WTC11 (cell line): ENCODE measurements at places on chromosomes 6 and 20. TPM values are rescaled to one million over a fixed set of nuclear protein-coding genes. Genes with fewer than 3 reads are reported as not detected.

DNA sequence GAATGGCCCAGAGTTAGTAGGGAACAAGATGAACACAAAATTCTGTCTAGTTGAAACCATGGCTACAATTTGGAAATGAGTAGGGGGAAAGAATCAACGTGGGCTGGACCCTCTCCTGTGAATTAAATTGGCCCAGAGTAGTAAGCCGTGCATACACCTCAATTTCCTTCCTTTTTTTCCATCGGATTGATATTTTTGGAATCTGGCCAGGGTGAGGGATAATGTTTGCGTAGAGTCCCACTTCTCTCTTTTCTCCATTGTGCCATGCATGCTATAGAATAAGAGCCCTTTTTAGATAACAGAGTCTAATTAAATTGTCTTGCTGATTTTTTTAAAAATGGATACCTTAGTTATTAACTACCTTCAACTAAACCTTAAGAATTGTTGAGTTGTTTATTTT, 35.2 kb downstream of the XRN2 start:
- no peak for DNase-seq

CPXM1 gene
- 51.2 to 57.1 TPM (median 54.6 TPM) in 3 replicates for total RNA-seq

- no peak for DNase-seq
Measured at GRCh38 chr20:24147961-24148360, 159.4 kb upstream of the GGTLC1 start.

DNA sequence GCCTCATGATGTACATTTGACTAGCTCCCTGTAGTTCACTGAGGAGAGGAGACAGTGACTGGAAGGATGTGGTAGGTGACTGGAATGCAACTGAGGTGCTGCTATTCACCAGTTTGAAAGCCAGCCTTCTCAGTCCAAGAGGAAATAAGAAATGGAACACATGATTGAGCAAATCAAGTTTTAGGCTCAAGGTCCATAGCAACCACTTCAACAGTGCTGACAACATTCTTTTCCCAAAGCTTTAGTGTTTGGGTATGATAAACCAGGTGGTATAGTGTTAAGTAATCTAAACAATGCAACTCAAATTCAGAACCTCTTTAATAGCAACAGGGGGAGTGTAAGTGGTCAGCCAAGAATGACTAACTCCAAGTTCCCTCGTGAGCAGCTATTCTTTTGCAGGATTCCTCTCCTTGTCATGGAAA, 9.2 kb downstream of the ZHX3 start:
- DNase-seq = no peak

FABP7 gene
- total RNA-seq = 5.9 to 7.2 TPM (median 7.0 TPM) in 3 replicates

- no peak for DNase-seq
Measured at GRCh38 chr6:129508477-129509145, 201.4 kb downstream of the ARHGAP18 start.

C6orf141 gene
- total RNA-seq = 6.5 to 14.4 TPM (median 8.2 TPM) in 3 replicates
